ENCODE measurements at places on chromosomes 11 and 22.

- DNase-seq, result no peak
Measured at GRCh38 chr22:22663861-22664800, 19.7 kb downstream of the GGTLC2 start.

DNA sequence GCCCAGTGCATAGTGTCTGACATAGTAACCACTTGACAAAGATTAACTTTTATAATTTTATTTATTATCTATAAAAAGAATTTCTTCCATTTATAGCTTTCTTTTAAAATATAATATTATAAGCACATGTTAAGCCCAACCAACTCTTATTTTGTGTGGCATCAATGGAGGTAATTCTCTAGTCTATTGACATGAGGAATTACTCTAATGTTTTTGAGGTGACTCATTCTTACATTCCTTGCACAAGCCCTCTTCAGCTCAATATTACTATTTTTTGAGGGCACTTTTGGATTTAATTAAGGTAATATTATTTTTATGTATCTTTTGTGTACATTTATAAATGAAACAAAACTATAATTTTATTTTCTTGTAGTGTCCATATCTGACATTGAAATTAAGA lies 59.6 kb downstream of the AASDHPPT start:
- DNase-seq, result no peak

DNA sequence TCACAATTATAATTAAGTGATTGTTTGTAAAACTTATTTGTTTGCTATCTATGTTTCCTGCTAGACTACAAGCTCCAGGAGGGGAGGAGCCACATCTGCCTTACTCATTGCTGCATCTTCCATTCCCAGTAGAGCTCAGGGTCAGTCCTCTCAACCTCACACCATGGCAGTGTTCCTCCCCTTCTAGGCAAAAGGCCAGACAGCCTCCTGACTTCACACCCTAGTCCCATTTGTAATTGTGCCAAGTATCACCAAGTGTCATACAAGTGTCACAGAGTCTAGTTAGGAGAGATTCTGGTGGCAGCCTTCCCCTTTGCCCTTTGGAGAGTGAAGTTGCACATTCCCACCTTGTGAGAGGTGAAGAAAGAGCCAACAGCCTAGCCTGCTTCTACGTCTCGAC lies 490.4 kb downstream of the INSC start:
- DNase-seq, result no peak

GRCh38 chr11:73566422-73566821 lies 31.5 kb downstream of the FAM168A start:
- no peak for DNase-seq

- no peak for DNase-seq
Measured at GRCh38 chr11:61698173-61698948, 18.2 kb downstream of the DAGLA start.

GRCh38 chr11:33263549-33263948 lies 6.4 kb downstream of the HIPK3 start:
- no peak for DNase-seq

- no peak for DNase-seq
Measured at GRCh38 chr11:113059548-113059947, 98.3 kb downstream of the NCAM1 start.

GRCh38 chr11:73376803-73377629 lies 817 bp downstream of the RELT start:
- DNase-seq, result peak; percentile 21

- no peak for DNase-seq
Measured at GRCh38 chr11:111091321-111091938, 154.1 kb upstream of the POU2AF2 start.

DNA sequence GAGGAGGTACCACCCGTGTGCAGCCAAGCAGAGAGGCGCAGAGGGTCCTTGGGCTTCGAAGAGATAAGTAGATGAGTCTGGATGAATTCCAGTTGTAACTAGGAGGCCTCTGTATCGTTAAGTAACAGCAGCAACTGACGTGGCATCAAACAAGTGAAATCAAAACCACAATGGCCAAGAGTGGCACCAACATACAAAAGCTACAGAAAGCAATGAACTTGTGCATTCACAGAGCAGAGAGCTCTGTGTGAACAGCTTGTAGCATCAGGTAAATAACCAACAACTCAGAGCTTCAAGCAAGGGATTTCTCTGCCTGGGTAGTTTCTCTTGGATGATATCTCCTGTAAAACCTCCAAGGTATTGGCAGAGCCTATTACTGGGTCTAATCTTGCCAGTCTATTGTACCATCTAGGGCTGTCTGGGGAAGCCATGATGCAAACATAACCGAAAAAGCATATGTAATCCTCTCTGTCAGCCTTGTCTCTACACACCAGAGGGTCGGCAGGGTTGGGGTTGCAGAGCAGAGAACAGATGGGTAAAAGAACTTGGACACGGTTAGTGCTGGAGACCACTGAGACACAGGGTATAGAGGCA lies 83.1 kb upstream of the USP47 start:
- no peak for DNase-seq

GRCh38 chr11:26847459-26847858 lies 125.6 kb upstream of the SLC5A12 start:
- DNase-seq, result no peak

- no peak for DNase-seq
Measured at GRCh38 chr11:88231894-88232482, 56.7 kb upstream of the RAB38 start.

- DNase-seq, result no peak
Measured at GRCh38 chr11:44268614-44269080, 41.3 kb downstream of the ALX4 start.

DNA sequence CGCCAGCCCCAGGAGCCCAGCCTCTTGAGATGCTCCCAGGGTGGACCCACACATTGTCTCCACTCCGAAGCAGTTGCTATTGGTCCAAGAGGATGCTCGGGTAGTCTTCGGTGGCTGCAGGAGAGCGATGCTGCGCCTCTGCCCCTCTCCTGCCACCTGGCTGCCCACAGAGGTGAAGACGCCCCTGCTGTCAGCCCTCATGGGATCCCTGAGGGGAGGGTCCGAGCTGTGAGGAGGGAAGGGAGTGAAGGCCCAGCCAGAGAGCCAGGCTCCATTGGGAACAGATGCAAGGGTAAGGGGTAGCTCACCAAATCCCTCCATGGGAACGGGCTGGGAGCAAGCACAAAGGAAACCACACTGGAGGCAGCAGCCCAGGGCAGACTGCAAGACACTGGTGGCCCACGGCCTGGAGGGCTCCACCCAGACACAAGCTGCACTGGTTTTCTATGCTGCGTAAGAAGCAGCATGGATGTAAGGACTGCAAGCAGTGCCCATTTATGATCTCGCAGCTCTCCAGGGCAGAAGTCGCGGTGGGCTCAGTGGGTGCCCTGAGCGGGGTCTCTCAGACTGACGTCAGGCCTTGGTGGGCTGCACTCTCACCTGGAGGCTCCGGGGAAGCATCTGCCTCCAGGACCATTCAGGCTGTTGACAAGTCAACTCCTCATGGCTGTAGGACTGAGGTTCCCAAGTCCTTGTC lies 15.7 kb downstream of the TSPAN32 start:
- DNase-seq, result no peak

DNA sequence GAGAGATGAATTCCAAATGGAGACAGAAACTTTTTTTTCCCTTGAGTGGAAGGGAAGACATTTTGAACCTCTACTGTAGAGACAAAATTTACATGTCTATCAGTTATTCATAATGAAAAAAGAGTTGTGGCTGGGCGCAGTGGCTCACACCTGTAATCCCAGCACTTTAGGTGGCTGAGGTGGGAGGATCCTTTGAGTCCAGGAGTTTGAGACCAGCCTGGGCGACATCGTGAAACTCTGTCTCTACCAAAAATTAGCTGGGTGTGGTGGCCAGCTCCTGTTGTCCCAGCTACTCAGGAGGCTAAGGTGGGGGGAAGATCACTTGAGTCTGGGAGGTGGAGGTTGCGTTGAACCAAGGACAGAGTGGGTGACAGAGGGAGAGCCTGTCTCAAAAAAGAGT lies 4.1 kb downstream of the EED start:
- DNase-seq, result no peak

DNA sequence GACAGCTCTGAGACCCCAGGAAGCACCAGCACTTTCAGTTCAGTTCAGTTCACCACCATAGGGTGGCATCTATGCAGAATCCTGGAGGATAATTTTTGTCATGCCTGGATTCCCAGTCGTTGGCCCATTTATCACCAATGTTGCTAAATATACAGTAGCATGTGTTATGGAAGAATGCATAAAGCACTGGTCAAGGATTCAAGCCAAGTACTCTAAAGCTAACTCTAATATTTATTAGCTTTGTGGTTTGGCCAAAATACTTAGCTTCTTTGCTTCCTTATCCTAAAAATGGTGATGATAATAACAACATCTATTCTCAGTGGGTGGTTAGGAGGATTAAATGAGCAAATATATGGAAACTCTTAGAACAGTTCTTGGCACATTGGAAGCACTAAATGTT lies 294.7 kb upstream of the ZC3H12C start:
- DNase-seq, result no peak

DNA sequence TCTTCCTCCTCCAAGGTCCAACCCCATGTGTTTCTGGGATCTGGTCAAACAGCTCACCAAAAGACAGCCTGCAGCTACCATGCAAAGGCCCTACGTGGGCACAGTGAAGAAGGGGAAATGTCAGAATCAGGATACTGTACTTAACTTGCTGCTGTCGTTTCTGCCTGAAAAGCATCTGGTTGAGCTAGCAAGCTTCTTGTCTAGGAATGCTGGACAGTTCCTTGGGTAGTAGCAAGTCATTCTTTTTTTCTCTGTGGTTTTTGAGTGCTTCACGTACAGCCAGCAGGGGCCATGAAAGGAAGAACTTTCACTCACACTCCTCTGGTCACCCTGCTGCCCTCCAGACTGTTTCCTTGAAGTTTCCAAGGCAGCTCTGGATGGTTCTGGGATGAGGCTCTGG lies 24.7 kb downstream of the RCOR2 start:
- DNase-seq, result no peak

- DNase-seq, result no peak
Measured at GRCh38 chr11:108364159-108364558, 103.2 kb downstream of the C11orf65 start.

DNA sequence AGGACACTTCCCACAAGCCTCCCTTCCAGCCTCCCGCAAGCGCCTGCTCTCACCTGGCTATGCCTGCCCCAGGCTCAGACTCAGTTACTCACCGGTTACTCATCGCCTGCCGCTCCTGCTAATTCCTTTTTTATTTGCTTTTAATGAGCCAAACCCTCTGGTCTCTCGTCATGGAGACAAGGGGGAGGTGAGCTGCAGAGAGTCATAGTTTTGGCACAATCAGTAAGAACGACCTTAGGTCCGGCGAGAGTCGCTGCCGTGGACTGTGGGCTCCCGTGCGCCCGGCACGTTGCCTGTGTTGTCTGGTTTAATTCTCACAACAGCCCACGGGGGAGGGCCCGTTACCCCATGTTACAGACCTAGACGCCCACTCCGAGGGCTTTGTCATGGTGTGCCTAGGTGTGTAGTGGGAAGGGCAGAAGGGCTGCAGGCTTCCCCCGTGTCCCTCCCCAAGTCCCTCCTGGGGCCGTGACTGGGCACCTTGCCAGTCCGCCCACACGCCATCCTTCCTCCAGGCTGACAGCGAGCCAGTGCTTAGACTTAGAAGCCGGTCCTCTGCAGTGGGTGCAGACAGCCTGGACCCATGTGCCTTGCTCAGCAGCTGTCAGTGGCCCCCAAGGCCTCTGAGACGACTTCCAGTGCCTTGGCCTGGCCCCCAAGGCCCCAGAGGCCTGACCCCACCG lies 42.2 kb downstream of the WNT7B start:
- DNase-seq, result no peak

DNA sequence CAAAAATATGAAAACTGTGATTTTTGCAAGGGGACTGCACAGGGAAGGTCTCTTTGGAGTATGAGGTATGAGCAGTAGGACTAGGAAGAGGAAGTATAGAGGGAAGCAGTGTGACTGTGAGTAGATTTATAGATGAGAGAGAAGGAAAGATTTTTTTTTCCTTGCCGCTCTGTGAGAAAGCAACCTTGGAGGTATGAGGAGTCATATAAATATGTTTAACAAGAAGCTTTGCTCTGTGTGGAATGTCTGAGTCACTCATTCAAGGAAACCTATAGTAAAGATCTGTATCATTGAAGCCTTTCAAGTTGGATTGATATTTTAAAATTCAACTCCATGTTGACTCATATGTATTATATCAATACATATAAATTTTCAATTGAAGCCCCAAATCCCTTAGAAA lies 26.2 kb downstream of the DNHD1 start:
- DNase-seq, result no peak

DNA sequence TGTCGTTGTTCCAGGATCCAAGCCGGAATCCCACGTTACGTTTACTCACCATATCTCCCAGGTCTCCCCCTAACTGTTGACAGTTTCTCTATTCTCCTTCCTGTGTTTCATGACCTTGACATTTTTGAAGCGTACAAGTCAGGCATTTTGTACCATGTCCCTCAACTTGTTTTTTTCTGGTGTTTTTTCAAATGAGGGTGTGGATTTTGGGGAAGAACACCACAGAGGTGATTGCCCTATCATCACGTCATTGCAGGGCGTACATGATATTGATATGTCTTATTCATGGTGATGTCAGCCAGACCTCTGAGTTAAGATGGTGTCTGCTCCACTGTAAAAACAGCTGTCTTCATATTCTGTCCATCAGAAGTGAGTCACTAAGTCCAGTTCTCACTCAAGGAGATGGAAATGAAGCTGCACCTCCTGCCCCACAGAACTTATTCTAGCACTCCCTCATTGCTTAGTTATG lies 28.3 kb upstream of the SOX10 start:
- no peak for DNase-seq

GRCh38 chr22:48974443-48975315 lies 853.0 kb downstream of the BRD1 start:
- no peak for DNase-seq

GRCh38 chr22:23281406-23282088 lies 101.2 kb downstream of the BCR start:
- peak; percentile 67 for DNase-seq

Measured in stimulated activated CD4-positive, alpha-beta T cell treated with anti-CD3 and anti-CD28 coated beads, TNF-alpha, amount 100 ng/mL, for 4 hours (primary cell).